SK-N-SH (cell line): ENCODE measurements at places on chromosomes 5 and 9. TPM values are rescaled to one million over a fixed set of nuclear protein-coding genes. Genes with fewer than 3 reads are reported as not detected.

Gene MAT2B
- 30.1 and 35.6 TPM in 2 replicates for polyA plus RNA-seq

Gene POU5F2
- polyA plus RNA-seq: 0.02 TPM in 2 replicates

Gene LCP2
- not detected in 2 replicates for polyA plus RNA-seq

Gene FIBCD1
- 0.86 and 1.3 TPM in 2 replicates for polyA plus RNA-seq

Gene IRGM
- 0.13 and 0.19 TPM in 2 replicates for polyA plus RNA-seq

Gene PCDHGA12
- polyA plus RNA-seq: 0.03 and 0.05 TPM in 2 replicates

Gene PCDHAC1
- 0.08 and 0.21 TPM in 2 replicates for polyA plus RNA-seq

Gene JAK2
- 1.3 and 2.3 TPM in 2 replicates for polyA plus RNA-seq

Gene PFN3
- polyA plus RNA-seq: not detected in 2 replicates

Gene SHB
- 20.5 and 26.0 TPM in 2 replicates for polyA plus RNA-seq

Gene VLDLR
- 9.2 and 12.0 TPM in 2 replicates for polyA plus RNA-seq

Gene FAM170A
- not detected in 2 replicates for polyA plus RNA-seq

Gene CTXN3
- not detected in 2 replicates for polyA plus RNA-seq

Gene KCNV2
- polyA plus RNA-seq: not detected in 2 replicates

Gene IGFBPL1
- polyA plus RNA-seq: 0.41 and 1.5 TPM in 2 replicates

Gene TERT
- 1.8 and 2.4 TPM in 2 replicates for polyA plus RNA-seq

Gene EPB41L4A
- polyA plus RNA-seq: 0.07 and 0.31 TPM in 2 replicates

Gene SLC2A8
- polyA plus RNA-seq: 15.1 and 18.7 TPM in 2 replicates

Gene MELK
- 16.5 and 18.0 TPM in 2 replicates for polyA plus RNA-seq

Gene ELAVL2
- polyA plus RNA-seq: 0.15 and 0.28 TPM in 2 replicates

Gene PCDHGA2
- polyA plus RNA-seq: 1.4 and 1.5 TPM in 2 replicates

Gene MARCOL
- not detected in 2 replicates for polyA plus RNA-seq
